ENCODE measurements at places on chromosomes 5 and 9.

DNA sequence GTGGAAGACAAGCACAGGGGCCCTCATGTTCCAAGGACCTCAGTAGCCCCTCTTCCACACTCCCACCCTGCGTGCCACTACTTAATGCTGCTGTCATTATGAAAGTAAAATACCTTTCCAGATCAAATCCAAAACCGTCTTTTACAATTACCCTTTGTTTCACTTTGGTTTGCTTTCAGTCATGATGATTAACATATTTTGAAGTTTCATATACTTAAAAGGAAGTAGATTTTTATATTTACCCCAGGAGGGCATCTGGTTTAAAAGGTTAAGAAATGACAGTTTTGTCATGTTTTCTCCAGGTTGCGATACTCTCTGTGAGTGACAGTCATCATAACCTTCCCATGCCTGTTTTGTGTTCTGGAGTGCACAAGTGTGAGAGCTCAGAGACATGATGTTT lies 13.5 kb upstream of the MAP1B start:
- no peak for DNase-seq

DNA sequence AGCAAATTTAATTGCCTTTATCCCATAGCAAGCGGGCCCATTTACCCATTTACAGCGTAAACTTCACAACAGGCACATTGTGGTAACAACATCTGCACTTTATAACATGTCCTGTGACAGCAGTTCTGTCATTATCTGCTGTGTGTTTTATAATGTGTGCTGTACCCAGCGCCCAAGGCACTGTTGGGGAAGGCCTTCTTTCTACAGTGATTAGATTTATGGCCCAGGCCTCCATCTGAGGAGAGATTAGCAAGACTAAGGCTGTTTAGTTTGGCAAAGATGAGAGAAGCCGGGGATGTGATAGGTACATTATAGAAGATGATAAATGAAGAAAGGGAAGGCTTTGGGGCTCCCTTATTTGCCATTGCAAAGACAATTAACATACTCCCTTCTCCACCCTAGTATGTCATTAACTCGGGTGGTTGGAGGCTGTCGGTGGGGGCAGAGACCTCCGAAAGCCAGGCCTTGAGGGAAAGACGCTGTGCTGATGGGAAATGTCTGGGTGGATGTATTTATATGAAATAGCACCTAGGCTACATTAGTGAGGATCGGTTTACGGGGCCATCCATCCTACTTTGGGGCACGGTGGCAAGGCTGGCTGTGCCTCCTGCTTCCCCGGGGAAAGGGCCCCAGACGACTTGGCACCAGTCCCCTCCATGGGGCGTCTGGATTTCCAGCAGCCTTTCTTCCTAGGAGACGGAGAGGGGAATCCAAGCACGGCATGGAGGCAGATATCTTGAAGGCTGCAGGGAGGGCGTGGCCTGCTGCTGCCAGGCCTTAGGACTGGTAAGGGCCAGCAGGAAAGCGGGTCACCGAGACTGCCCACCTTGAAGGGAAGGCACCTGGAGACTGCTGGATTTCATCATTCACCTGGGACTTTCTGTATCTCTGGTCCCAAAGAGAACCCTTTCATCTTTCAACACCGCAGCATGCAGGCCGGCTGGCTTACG lies 64.3 kb upstream of the PTCH1 start:
- DNase-seq = no peak

DNA sequence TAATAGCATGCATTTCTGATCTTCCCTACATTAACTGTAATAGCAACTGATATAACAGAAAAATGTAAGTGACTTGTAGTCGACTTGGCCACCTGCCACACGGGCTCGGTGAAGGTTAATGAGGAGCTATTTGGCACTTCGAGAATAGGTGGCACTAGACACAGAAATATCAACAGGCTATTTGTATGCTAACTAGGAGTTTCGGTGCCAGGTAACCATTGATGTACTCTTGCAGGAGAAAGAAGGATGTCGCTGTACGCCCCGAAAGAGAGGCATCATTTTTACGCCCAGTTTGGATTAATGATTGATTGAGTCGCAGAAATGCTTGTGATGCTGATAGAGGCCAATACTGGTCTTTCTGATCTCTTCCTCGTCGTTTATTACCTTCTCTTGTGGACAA lies 516 bp upstream of the DMRT2 start:
- DNase-seq = no peak

DNA sequence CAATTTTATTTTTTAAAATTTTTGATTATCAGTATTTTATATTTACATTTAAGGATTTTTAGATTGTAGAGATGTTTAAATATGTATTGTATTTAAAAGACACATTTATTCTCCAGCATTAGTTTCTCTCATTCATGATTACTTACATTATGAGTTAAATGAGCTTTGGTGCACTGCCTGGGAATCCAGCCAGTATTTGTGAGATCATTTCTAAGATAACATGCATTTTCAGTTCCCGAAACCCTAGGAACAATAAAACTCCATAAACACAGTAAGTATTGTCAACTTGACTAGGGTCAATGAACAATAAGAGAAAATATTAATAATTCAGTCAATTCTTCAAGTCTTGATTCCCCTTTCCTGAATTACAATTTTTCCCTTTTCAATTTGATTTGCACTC lies 403.3 kb downstream of the PLK2 start:
- DNase-seq = no peak

GRCh38 chr5:177611446-177612214 lies 11.7 kb downstream of the B4GALT7 start:
- no peak for DNase-seq

DNA sequence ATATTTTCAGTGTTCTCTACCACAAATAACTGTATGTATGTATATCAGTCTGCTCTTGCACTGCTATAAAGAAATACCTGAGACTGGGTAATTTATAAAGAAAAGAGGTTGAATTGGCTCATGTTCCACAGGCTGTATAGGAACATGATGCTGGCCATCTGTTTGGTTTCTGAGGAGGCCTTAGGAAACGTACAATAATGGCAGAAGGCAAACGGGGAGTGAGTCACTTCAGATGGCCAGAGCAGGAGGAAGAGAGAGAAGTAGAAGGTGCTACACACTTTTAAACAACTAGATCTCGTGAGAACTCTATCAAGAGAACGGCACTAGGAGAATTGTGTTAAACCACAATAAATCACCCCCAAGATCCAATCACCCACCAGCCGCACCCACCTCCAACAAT lies 121.7 kb downstream of the ADAMTS6 start:
- DNase-seq = no peak

GRCh38 chr5:176389135-176390123 lies 878 bp downstream of the HIGD2A start:
- DNase-seq = no peak

- no peak for DNase-seq
Observed at GRCh38 chr9:137178201-137178938, 6.5 kb upstream of the TMEM210 start.

DNA sequence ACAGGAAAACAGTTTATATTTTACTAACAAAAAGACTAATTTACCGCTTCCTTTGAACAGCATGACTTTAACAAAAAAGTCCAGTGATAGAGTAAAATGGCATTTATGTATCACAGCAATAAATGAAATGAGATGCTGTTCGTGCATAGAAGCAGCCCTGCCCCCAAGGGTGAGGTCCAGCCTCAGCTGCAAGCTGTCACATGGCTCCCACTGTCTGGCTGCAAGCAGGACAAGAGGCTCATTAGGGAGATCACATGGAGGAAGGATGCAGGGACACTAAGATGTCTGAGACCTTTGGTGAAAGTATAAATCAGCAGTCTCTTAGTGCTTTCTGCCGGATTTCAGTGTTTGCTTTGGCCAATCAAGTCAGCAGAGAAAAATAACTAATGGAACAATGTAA lies 23.0 kb downstream of the GDNF start:
- no peak for DNase-seq

DNA sequence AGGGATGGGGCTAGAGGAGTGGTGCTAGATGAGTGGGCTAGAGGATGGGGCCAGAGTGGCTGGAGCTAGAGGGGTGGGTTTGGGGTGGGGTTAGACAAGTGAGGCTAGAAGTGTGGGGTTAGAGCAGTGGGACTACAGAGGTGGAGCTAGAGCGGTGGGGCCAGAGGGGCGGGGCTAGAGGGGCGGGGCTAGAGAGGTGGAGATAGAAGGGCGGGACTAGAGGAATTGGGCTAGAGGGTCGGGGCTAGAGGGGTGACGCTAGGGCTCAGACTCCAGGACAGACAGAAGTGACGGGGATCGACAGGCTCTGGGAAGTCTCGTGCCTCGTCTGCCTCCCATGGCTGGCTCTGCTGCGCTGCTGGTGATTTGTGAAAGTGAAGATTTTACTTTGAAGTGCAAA lies 31.0 kb upstream of the TENT4A start:
- no peak for DNase-seq

DNA sequence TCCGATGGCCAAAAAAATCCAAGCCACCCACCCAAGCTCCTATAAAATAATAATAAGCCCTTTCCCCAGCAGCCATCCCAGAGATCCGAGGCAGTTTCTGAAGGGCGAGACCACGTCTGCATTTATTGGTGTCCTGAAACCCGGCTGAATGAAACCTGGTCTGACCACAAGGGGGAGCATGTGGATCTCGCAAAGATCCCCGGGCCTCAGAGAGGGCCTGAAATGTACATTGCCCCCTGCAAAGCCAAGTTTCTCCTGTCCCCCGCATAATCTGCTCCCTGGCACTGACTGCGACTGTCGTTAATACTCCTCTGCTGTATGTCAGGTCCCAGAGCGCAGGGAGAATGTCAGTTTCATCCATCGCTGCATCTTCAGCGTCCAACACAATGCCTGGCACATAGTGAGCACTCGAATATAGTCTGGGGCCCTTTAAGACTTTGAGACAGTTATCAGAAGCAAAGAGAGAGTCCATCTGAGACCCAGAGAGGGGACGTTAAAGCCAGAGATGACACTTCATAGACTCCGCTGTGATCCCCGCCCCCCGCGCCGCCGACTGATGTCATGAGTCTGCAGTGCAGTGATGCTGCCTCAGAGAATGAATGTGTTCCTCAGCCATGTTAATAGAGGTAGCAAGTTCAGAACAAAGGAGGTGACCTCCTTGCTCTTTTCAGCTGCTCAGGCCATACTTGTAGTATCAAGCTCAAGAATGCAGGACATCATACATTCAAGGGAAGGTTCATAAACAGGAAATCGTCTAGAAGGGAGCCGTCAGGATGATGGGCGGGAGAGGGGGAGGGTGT lies 74.5 kb upstream of the BARHL1 start:
- peak; percentile 50 for DNase-seq

DNA sequence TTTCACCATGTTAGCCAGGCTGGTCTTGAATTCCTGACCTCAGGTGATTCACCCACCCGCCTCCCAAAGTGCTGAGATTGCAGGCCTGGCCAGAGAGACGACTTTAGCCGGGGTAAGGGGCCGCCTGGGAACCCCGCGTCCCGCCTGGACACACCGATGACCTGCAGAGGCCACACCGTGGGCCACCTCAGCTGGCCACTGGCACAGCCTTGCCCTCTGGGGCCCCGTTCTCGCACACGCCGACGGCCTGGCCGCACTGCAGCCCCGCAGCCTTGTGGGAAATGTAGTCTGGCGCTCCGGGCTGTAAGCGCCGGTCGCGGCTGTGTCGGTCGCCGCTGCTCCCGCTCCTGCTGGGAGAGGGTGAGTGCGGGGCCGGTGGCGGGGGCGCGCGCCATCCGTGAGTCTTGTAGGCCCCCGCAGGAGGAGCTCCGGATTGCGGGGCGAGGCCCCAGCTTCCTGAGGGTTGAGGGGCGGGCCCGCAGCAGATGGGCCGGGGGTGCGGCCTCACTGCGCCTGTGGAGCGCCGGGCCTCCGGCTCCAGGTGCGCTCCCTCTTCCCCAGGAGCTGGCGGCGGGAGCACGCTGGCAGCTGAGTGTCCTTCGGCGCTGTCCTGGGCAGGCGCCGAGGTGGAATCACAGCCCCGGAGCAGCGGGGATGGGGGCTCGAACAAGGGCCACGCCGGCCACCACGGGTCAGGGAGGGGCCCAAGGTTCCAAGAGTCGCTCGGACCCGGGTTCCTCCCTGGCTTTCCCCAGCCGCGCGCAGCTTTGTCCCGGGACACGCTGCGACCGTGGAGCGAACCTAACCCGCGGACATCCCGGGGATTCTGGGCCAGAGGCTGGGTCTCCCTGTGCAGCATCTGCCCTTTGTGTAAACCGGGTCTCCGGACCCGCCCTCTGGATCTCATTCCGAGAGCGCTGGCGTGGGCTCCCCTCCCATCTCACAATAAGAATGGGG lies at the start of gene ZFP2:
ZFP2 (plus strand) TSS at position 299 of the 957 bp plus-strand sequence. CDS start 35,401 bp downstream, outside the sequence.
- peak; percentile 29 for DNase-seq

- DNase-seq = no peak
Observed at GRCh38 chr5:24347158-24347557, 297.6 kb downstream of the CDH10 start.

- no peak for DNase-seq
Observed at GRCh38 chr5:160959804-160960203, 107.8 kb upstream of the ATP10B start.

- no peak for DNase-seq
Observed at GRCh38 chr9:9498846-9499245, 1114.0 kb downstream of the PTPRD start.

DNA sequence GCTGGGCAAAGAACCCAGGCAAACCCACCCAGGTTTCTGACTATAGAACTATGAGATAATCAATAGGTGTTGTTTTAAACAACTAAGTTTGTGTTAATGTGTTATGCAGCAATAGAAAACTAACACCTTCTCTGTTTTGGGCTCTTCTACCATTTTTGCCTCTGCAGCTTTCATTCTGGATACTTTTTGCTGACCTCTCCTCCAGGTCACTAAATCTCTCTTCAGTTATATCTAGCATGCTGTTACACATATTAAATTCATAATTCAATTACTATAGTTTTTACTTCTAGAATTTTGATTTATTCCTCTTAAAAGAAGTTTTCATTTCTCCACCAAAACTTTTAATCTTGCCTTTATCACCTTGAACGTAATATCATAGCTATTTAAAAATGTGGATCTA lies 17.2 kb downstream of the MAPK9 start:
- no peak for DNase-seq
